ENCODE measurements at places on chromosomes 2 and 18.

- DNase-seq, result no peak
These were observed 20.1 kb downstream of the SLC66A3 start for GRCh38 chr2:11175293-11175795.

DNA sequence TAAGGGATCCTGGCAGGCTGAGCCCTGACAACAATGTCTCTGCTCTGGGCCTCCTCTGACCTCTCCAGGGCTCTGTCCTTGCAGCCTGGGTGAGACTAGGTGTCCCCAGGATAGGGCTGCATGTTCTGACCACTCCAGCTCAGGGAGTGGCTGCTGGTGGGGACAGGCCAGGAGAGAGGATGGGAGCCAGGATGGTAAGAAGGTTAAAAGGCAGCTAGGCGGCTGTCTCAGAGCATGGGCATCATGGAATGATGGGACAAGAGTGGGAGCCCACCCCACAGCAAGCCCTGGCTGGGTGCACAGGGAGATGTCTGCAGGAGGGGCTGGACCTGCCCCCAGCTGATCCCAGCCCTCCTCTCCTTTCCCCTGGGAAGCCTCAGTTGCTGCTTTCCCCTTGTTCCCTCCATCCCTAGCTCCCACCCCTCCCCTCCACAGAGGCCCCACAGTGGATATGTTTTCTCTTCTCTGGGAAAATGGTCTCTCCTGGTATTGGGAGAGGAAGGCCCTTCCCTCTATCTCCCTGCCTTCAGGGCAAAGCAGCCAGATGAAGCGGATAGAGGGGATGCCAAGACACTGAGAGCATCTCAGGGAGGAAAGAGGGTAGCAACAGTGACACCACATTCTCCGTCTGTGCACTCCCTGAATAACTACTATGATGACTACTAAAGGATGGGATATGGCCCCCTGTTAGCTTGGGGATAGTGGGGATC is 334.3 kb downstream of the DYSF start:
- no peak for DNase-seq

- no peak for DNase-seq
These were observed 13.2 kb downstream of the ASB18 start for GRCh38 chr2:236250909-236251579.

DNA sequence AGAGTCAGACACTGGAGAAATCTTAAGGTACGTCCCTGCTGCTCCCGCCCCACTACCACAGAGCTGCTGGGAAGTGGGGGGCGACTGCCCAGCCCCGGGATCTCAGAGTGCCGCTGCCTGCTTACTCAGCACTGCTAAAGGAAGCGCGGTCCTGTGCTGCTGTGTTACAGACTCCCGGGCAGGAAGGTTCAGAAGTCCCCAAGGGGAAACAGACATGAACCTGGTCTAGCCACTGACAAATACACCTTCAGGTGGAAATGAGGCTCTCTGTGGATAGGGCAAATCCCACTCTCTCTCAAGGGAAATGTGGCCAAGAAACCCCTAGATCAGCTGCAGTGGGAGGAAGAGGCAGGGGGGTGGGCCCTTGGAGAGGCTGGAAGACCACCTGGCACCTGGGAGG is 13.7 kb downstream of the MTERF4 start:
- DNase-seq, result no peak

DNA sequence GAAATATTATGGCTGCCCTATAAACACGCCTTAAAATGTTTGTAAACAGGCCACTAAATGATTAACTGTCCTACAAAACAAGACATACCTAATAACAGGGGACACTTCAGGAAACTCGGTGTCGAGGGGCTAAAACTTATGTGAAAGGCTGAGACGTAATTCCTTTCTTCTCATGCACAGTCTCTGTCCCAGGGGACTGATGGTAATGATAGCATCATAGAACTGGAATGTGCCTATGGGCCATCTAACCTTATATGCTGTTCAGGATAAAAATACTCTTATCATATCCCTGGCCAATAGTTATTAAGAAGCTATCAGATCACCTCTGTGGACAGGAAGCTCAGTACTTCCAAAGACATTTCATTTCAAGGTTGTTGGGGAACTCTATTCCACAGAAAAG is 252.6 kb upstream of the RASGRP3 start:
- no peak for DNase-seq

- DNase-seq, result no peak
These were observed 291.8 kb upstream of the SESTD1 start for GRCh38 chr2:179556425-179556824.

- no peak for DNase-seq
These were observed 47.5 kb upstream of the CNGA3 start for GRCh38 chr2:98298683-98299164.

DNA sequence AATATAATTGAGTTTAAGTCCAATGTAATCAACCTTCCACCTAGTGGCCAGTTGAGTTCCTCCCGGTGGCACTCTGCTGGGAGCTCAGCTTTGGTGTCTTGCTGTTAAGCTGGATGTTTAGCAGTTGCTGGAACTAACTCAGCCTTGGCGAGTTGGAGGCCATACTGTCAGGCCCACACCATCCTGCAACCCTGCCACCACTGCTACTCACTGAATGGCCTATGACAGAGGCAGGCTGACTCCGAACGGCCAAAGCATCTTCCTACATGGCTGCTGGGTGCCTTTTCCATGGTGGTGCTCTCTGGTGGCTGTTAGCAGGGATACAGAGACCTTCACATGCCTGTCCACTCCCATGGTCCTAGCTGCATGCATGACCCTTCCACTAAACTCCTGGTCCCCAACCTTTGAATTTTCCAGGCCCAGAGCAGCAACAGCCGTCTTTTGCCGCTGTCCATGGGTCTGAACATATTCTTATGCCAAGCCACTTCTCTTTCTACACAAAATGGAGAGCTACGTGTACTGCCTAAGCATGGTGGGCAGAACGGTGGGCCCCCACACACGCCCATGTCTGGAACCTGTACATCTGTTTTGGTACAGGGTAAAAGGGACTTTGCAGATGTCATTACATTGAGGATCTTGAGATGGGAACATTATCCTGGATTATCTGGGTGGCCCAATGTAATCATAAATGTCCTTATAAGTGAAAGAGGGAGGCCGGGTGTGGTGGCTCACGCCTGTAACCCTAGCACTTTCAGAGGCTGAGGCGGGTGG is 15.0 kb upstream of the TRAF3IP1 start:
- DNase-seq, result no peak

GRCh38 chr18:64127172-64127571 is 21.7 kb downstream of the LINC00305 start:
- no peak for DNase-seq

DNA sequence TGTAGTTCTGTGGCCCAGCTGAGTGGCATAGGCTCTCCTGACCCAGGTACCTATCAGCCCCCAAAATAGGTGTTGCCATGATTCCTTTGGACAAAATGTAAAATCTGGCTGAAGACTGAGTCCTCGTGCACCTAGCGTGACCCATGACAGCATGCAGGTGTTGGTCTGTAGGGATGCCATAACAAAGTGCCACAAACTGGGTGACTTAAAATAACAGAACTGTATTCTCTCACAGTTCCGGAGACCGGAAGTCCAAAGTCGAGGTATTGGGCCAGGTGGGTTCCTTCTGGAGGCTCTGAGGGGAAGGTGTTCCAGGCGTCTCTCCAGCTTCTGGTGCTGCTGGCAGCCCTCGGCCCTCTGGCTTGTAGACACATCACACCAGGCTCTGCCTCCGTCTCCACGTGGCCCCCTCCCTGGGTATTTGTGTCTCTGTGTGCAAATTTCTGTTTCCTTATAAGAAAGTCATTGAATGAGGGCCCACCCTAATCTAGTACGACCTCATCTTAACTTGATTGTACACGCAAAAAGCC is 34.5 kb downstream of the LRRFIP1 start:
- no peak for DNase-seq

GRCh38 chr18:23805898-23806297 is 116.6 kb downstream of the LAMA3 start:
- no peak for DNase-seq

GRCh38 chr2:19232312-19232711 is 126.1 kb downstream of the OSR1 start:
- DNase-seq, result no peak

- DNase-seq, result peak; percentile 38
These were observed 5.5 kb upstream of the ID2 start for GRCh38 chr2:8676191-8676920.

DNA sequence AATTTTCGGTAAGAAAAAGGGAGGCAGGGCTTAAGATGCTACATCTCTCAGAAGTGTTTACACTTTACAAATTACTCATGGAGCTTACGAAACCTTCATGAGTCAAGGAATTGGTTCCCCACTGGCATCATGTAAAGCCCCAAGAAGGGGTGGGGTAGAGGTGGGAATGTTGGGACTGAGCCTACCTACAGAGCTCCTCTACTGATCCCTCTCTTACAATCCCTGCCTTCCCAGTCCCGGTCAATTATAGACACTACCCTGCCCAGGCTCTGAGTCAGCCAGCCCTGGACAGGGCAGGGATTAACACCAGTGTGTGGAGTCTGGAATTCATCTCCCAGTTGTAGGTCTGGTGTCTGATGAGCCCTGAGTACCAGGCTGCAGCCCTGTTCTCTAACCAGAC is 248.9 kb downstream of the PAX3 start:
- no peak for DNase-seq

DNA sequence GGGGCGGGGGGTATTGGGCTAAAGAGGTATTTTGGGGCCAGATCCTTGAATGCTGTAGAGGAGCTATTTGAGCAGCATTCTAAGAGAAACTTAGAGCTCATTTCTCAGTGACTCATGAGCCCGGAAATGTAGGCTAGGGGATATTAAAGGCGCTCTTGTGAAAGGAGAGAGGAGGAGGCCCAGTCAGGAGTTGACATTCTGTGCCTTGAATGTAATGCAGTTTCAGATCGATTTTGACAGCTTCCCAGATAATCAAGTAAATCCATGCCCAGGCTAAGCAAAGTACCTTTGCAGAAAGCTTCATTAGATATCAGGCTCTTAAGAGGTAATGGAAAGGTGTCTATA is 1.5 kb downstream of the CAB39 start:
- DNase-seq, result peak; percentile 69

DNA sequence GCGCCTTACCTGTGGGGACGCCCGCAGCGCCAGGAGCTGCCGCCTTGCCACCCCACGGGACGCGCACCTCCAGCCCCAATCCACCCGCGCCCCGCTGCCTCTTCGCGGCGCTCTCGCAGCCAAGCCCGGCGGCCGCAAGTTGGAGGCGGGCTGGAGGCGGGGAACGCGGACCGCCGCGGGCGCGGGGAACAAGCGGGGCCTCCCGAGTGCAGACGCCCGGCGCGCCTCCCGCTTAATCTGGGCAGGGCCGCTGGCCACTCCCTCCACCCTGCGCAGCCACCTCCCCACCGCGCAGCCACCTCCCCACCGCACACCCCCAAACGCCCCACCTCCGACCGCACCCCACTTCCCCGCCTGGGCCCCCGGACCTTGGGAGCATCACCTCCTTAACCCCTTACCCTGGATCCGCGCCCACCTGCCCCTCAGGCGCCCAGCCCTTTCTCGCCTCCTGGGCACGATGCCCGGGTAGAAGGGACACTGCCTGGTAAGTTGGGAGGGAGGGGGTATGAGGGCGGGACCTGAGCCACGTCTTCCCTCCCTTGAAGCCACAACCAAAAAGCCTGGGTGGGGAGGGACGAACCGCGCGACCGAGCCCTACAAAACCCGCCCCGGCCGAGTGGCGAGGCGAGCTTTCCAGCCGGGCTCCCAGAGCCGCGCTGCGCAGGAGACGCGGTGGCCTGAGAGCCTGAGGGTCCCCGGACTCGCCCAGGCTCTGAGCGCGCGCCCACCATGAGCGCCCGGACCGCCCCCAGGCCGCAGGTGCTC is at the start of the genes COL4A3 and COL4A4:
Gene COL4A3, plus strand, starts transcription at position 627 of the 765 bp plus-strand sequence. Its CDS starts 103 bp downstream, at position 730.
Gene COL4A4, minus strand, starts transcription at position 208 of the 765 bp plus-strand sequence. CDS start 16,722 bp downstream, outside the sequence.
- DNase-seq, result no peak

- DNase-seq, result peak; percentile 3
These were observed 68.6 kb upstream of the MAL start for GRCh38 chr2:94956797-94957391.

DNA sequence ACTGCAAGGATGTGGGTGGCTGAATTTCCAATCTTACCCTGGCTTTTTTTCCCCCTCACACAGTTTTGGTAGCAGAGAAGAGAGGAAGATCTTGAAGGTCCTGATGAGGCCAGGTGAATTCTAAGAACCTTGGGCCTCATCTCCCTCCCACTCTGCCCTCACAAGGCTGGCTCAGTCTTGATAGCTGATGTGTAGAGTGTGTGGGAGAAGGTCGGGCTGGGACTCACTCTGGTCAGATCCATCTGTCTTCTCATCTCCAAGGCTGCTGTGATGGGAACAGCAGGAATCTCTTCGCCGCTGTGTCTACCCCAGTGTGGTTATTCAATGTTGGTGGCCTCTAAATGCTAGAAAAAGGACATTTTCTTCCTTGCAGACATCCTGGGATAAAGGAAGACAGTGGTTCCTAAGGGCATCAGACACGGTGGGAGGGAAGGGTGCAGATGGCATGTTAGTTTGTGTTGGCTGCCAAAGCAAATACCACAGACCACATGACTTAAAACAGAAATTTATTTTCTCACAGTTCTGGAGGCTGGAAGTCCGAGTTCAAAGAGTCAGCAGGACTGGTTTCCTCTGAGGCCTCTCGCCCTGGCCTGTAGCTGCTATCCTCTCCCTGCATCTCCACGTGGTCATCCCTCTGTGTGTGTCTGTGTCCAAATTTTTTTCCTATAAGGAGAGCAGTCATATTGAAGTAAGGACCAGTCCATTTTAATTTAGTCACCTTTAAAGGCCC is 37.6 kb upstream of the MGAT4A start:
- DNase-seq, result peak; percentile 77

GRCh38 chr2:217162533-217162932 is 302.7 kb upstream of the TNP1 start:
- DNase-seq, result no peak

DNA sequence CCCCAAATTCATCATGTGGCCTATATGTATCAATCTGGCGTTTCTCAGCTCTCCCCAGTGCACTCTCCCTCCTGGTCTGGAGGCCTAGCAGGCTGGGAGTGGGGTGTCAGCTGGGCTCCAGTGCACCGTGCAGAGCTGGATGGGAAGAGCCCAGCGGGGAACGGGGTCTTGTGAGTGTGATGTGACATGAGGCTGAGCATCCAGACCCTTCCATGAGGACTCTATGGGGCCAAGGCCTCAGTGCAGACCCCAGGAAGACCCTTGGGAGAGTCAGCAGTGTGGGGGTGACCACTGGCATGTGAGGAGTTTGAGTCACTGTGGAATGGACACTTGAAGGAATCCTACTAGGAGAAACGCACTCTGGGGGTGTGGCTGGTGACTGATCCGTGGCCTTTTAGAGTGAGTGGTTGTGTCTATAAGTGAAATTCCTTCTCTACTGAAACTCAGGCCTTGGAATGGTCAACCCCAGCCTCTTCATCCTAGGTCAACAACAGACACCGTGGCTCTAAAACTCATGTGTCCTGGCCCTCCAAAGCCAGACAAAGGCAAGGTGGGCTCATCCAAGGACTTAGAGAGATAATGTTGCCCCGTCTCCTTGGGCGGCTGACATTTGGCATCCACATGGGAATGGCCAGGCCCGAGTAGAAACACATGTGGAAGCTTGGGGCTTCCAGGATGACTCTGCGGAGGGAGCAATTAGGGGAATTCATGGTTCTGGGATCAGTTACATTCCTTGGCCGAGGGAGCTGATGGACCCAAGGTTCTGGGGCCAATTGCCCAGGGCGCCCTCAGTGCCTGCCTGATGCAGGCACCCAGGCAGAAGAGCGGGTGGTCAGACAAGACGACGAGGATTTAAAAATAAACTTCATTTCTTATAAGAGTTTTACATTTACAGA is 156.0 kb upstream of the TWIST2 start:
- no peak for DNase-seq

- DNase-seq, result no peak
These were observed 41.4 kb downstream of the FAM178B start for GRCh38 chr2:96945014-96945413.

GRCh38 chr18:9232977-9233376 is 96.4 kb downstream of the ANKRD12 start:
- no peak for DNase-seq
